Activated CD4-positive, alpha-beta T cell treated with anti-CD3 and anti-CD28 coated beads, Interleukin-2, amount 50 U/mL, for 16 hours (primary cell): ENCODE measurements at places on chromosomes 12 and 14.

- peak; percentile 81 for DNase-seq
Observed at GRCh38 chr14:61475316-61475715, 153.9 kb downstream of the PRKCH start.

DNA sequence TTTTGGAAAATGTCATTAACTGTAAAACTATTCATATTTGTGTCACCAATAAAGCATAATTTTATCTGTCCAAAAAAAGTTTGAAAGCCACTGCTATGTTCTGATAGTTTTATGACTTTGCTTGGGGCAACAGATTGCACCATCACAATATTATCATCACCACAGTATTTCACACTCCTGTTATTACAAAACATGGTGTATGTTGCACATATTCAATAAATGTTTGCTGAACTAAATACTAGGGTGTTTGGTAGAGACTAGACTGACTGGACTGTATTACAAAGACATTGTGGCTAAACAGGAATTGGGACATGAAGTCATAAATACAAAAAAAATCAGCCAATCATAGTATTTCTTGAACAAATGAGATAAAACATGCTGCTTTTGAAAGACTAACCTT, 55.1 kb downstream of the PAWR start:
- no peak for DNase-seq

DNA sequence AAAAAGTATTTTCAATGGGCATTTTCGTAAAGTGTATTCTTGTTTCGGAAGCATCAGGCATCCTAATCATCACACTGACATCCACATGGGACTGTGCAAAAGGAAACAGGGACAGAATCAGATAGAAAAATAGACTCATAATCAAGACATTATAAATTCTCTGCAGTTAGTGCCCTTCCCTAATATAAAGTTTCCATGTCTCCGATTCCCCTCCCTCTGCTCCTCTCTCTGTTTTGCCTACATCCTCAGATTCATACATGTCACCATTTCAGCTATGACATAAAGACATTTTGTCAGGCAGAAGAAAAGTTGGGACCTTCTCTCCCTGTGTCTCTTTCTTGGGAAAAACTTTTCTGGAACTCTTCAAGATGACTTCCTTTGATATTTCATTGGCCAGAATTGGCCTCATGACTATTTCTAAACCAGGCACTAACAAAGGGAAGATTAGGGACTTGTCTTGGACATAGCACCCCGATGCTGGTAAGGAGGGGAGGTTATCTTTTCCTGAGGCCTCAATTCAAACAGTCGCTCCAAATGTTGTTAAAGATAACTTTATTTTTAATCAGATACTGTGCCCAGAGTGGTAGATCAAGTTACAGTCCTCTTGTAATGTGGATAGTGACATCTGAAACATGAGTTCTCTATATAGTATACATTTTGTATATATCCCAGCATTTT, 212.1 kb upstream of the BTG1 start:
- no peak for DNase-seq

DNA sequence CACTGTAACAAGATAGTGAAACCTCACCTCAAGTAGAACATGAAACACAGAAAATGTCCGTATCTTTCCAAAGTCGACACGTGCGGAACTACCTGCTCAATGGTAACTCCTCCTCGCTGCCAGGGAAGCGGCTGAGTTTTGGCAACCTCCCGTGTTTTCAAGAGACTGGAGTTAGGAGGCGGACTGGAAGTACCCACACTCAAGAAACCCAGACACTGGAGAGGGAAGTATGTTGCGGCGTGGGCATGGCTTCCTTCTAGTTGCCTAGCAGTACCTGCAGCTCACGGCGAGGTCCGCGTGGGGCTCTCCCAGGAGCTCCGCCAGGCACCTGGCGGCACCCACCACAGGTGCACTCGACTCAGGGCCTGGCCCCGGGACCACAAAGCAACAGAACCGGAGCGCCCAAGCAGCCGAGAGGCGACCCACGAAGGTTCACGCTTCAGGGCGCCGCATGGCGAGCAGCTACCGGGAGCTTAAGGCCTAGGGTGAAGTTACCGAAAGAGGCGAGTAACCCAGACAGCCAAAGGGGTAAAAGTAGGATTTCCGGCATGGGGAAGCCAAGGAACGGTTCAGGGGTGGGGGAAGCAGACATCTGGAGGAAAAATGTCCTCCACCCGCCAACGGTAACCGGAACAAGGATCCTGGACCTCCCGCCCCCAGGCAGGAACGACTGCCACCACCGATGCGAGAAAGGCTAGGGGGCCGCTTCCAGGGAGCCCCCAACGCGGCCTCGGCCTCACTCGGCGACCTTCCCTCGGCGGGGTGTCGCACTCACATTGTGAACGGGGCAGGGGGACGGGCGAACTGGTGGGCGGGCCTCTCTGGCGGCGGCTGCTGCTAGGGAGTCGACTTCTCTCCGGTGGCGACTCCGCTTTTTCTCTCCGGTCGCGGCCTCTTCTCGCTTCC, 608 bp downstream of the PTGES3 start:
- DNase-seq: peak; percentile 42

DNA sequence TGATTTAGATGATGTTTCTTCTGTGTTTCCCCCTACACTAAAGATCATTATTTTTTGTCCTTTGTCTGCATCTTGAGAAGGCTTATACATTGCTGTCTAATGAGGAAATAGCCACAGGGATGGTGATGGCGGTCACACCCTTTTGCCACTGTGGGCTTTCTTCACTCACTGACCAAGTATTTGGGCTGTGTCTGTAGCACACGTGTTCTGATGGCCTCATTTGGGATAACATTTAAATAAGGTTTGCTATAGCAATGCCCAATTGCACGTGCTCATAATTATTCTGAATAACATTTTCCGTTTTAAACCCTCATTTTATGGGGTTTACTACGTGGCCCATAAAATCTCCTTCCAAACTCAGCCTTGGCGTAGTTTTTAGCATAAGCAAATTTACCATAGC, 230.3 kb upstream of the PRICKLE1 start:
- DNase-seq: no peak

DNA sequence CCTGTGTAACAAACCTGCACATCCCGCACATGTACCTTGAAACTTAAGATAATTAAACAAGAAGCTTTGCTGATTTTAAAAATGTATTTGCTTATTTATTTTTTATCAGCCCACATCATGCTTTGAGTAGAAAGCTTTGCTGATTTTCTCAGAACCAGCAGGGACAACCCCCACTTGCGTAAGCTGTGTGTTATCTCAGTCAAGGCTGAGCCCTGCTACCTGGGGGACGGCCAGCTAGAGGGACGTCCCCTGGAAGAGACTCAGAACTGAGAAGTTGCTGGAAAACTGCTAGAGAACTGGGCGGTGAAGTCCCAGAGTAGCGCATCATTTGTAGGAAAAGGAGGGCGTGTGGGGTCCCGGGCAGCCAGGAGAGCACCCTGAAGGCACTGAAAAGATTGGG, 4.1 kb upstream of the PLEK2 start:
- DNase-seq: no peak

DNA sequence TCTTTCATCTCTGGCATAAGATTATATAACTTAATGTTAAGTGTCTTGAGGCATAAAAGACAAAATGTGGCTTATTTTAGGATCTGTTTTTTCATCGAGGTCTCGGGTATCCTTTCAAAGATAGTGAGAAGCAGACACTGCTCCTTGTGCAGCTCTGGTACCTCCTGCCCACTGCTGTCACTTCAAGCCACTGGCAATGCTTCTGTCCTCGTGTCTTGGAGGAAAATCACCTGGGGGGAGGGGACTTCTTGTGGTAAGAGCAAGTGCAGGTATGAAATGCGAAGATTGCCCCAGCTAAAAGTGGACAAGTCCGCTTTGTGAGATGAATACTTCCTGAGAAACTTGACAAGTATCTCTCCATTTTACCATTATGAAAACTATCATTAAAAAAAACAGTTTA, 37.8 kb upstream of the DYNC1H1 start:
- DNase-seq: no peak

DNA sequence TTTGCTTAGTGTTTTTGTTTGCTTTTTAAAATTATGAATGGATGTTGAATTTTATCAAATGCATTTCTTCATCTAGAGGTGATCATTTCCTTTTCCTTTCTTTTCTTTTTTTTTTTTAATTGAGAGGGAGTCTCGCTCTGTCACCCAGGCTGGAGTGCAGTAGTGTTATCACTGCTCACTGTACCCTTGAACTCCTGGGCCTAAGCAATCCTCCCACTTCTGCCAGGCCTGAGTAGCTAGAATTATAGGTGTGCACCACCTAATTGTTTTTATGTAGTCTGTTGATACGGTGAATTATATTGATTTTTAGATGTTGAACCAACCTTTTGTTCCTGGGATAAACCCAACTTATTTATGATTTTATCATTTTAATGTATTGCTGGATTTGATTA, 1.5 kb upstream of the CDKL1 start:
- no peak for DNase-seq

GRCh38 chr14:24851837-24852236, 198.1 kb downstream of the STXBP6 start:
- DNase-seq: no peak

DNA sequence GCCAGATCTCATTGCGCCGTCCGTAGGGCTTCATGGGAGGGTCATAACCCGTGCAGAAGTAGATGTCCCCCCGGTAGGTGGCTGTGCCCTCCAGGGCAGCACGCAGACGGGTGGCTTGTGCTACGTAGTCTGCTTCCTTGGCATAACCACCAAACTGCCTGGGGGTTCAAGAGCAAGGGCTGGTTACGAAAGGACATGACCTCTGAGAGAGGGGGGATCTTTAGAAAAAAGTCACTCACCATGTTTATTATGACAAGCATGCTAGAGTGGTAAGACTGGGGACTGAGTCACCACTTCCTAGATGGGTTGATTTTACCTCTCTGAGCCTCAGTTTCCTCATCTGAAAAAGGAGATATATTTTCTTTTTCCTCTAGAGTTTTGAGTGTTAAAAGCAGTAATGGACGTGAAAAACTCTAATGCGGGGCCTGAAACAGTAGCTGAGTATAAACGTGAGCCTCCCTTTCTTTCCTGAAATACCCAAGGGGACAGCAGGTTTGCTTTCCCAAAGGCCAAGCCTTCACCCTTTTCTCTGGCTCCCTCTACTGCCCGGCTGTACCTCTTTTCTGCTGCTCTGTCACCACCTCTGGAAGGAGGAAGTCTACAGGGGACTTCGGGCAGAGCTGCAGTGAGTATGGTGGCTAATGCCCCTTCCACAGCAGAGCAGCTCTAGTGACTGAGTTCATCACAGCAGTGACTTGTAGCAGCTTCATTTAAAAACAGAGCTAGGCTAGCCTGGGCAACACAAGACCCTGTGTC, 23.5 kb upstream of the GPRC5D start:
- peak; percentile 17 for DNase-seq

DNA sequence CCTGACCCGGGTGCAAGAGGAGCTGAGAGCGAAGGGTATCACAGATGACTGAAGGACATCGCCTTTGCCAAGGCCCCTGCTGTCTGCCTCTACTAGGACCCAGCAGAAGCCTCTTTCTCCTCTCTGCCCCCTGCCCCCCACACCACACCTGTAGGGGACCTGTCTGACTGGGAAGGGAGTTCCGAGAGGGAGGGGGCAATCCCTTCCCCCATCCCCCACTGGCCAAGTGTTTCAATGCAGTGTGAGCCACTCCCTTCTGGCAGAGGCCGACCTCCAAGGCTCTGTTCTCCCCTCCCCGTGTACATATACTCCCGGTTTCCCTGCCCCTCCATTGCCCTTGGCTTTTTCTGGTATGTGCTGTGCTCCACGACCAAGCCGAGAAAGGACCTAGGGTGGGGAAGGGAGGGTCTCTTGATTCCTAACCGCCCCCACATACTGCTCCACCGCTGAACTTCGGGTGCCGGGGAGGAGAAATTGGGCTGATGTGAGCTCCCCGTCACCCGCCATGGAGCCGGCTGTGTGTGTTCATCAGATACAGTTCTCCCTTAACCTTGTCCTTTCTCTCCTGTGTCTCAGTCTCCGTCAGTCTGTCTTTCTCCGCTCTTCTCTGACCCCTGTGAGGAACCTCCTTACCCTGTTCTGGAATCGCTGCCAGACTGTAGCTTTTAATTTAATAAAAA, 2.0 kb upstream of the ARHGEF25 start:
- DNase-seq: no peak

DNA sequence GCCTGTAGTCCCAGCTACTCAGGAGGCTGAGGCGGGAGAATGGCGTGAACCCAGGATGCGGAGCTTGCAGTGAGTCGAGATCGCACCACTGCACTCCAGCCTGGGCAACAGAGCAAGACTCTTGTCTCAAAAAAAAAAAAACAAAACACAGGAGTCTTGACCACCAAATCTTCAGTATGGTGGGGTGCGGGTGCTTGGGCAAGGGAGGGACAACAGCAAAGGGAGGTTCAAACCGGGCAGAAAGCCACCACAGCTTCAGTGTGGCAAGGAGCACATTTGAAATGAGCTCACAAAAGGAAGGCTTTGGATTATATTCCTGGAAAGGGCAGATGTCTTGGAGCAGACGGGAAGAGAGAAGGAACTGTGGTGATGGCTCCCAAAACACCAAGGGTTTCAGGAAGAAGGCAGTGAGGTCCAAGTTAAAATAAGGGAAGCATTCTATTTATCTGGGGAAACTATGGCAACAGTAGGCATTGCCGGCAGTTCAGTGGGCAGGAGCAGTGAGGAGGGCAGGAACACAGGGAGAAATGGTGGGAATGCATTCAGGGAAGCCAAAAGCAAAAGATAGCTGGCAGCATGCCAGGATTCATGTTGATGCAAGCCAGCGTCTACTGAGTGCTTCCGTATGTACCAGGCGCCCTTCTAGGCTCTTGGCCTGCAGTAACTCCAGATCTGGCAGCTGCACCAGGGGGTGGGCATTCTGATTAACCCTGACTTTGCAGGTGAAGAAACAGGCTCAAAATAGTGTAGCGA, 51.0 kb upstream of the SRSF5 start:
- DNase-seq: no peak

- no peak for DNase-seq
Observed at GRCh38 chr14:58793131-58793740, 155.5 kb downstream of the DACT1 start.

- DNase-seq: peak; percentile 70
Observed at GRCh38 chr12:94204499-94205247, 56.3 kb downstream of the PLXNC1 start.

DNA sequence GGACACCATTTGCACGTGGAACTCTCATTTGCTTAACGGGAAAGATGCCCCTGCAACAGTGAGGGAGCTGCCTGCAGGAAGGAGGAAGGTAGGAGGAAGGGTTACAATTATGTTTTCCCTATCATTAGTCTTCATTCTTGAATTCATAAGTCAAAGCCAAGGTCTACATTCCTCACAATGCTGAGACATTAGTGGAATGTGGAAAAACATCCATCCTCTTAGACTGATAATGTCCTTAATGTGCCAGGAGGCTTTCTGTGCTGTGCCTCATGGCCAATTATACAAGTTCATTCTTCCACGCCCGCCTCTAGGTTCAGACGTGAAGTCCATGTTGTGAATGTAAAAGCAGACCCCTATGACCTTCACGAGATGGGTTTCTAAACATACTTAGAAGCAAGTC, 1212.4 kb upstream of the TMEM132C start:
- no peak for DNase-seq

GRCh38 chr14:33811721-33812120, 139.2 kb downstream of the EGLN3 start:
- no peak for DNase-seq

- peak; percentile 53 for DNase-seq
Observed at GRCh38 chr12:110039085-110039807, 9.1 kb downstream of the C12orf76 start.

GRCh38 chr14:103738701-103739451, 23.3 kb downstream of the ZFYVE21 start:
- no peak for DNase-seq

GRCh38 chr12:120156315-120157259, 37.9 kb downstream of the GCN1 start:
- peak; percentile 15 for DNase-seq

- no peak for DNase-seq
Observed at GRCh38 chr12:179131-179884, 34.6 kb downstream of the SLC6A12 start.

GRCh38 chr12:114747012-114747858, 63.3 kb upstream of the TBX3 start:
- no peak for DNase-seq

- DNase-seq: no peak
Observed at GRCh38 chr14:65826946-65827345, 414.4 kb downstream of the FUT8 start.
